ENCODE measurements at places on chromosomes 2 and 18. TPM values are rescaled to one million over a fixed set of nuclear protein-coding genes. Genes with fewer than 3 reads are reported as not detected.
A peak's percentile ranks its signal among the peaks of the same experiment; 100 is the strongest.

Gene FSHR
- not detected for total RNA-seq

- no peak for DNase-seq
These were observed 100.1 kb upstream of the ALKAL2 start for GRCh38 chr2:387980-388421.

GRCh38 chr2:134549104-134549503 is 169.7 kb downstream of the TMEM163 start:
- DNase-seq, result peak; percentile 16

DNA sequence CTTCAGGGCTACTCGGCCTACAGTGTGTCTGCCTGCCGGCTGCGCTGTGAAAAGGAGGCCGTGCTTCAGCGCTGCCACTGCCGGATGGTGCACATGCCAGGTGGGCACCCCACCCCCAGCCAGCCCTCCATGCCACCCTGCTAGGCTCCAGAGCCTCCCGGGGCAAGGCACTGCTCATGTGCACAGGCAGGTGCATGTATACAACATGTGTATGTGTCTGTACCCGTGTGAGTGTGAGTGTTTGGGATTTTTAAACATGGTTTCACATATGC is 11.3 kb downstream of the CHPF start:
- no peak for DNase-seq

Gene TBC1D8
- 1.4 TPM for total RNA-seq

Gene SF3B1
- 132 TPM for total RNA-seq

Gene DGUOK
- 60.1 TPM for total RNA-seq

GRCh38 chr2:170873035-170873692 is 55.9 kb upstream of the GORASP2 start:
- peak; percentile 41 for DNase-seq

DNA sequence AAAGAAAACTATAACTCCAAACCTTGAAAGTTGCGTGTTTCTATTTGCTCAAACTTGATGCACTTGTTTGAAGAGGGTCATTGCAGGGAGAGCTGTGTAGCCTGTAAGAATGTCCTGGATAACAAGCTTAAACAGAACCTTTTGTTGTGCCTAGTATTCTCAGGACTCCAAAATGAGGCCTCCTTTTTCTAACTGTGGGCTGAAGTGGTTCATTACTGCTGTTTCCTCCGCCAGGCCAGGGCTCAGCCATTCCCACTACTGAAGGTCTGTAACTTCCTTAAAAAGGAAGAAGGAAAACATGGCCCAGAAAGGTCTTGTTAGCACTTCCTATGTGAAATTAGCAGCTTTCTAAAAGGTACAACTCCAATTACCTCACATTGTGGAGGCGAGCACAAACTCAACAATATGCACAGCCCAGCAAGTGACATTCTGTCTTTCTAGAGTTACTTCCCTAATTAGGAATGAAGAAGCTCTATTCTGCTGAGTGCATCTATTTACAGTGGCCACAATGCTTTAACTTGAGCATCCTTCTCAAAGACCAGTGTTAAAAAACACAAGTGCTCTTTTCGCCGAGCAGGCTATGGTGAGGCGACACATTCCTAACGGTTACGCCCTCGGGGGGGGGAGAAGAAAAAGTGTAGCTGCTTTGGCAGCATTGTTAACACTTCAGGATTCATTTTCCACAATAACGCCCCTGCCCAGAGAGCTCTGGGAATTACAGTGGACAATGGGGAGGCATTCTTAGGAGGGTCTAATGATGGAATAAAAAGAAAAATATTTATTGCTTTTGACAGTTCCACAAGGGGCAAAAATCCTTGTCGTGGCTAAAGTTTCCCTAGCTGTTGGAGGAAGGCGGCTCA is 136.9 kb upstream of the SIX3 start:
- DNase-seq, result no peak

- DNase-seq, result peak; percentile 78
These were observed 46.8 kb downstream of the EPG5 start for GRCh38 chr18:45920367-45920766.

GRCh38 chr2:11866358-11867335 is 120.2 kb downstream of the LPIN1 start:
- DNase-seq, result no peak

Gene FAM237A
- not detected for total RNA-seq

DNA sequence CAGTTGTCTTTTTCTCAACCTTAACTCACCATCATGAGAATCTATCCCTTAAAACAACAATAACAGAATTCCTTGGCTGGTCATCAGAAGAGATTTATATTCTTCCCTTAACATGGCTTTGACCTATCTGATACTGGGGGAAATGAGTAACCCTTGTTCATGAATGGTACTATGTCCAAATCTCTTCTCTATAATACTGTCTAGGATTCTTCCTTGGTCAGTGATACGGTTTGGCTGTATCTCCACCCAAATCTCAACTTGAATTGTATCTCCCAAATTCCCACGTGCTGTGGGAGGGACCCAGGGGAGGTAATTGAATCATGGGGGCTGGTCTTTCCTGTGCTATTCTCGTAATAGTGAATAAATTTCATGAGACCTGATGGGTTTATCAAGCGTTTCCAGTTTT is 282.0 kb upstream of the SIX2 start:
- DNase-seq, result no peak

GRCh38 chr2:42935692-42936671 is 143.6 kb upstream of the HAAO start:
- DNase-seq, result no peak

GRCh38 chr2:240460253-240460711 is 24.8 kb downstream of the GPC1 start:
- DNase-seq, result no peak

DNA sequence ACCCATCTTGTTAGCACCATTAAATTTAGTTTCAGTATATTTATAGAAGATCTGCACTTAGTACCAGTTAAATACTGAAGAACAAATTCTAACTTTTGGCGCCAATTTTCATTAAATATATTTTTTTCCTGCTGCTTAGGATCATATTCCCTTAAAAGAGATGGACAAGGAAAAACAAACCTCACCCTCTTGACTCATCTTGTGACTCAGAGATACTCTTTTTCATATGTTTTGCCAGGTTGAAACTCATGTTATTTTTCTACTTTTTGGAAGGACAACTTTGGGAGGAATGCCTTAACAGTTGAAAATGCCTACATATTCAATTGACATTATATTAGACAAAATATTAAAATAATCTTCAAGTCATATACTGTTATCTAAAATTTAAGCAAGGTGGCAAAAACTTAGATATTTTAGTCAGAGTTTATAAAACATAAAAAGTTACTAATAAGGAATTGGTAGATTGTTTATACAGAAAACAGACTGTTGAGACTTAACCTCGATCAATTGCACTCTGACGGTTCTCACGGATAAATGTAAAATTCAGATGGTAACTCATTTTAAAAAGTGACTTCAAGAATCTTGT is 36.2 kb downstream of the PNO1 start:
- peak; percentile 33 for DNase-seq

GRCh38 chr2:184920451-184920965 is 322.2 kb downstream of the ZNF804A start:
- DNase-seq, result no peak

- no peak for DNase-seq
These were observed 23.8 kb upstream of the CABYR start for GRCh38 chr18:24114924-24115549.

- DNase-seq, result no peak
These were observed 24.6 kb upstream of the CREB1 start for GRCh38 chr2:207505171-207505570.

Gene PECR
- total RNA-seq, result 5.5 TPM

- DNase-seq, result no peak
These were observed 43.3 kb downstream of the PLEKHB2 start for GRCh38 chr2:131148426-131148825.

- DNase-seq, result no peak
These were observed 3.9 kb downstream of the AGXT start for GRCh38 chr2:240872317-240873097.

DNA sequence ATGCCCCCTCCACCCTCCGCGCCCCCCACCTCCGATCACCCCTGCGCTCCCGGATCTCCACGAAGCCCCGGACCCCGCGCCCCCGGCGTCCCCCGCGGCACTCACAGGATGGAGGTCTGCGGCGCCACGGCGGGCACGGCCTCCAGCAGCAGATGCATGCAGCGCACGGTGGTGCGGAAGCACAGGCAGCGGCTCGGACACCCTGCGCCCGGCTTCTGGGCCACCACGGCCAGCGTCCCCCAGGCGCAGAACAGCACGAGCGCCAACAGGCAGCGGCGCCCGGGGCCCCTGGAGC is 217 bp downstream of the PXDN start:
- DNase-seq, result no peak

DNA sequence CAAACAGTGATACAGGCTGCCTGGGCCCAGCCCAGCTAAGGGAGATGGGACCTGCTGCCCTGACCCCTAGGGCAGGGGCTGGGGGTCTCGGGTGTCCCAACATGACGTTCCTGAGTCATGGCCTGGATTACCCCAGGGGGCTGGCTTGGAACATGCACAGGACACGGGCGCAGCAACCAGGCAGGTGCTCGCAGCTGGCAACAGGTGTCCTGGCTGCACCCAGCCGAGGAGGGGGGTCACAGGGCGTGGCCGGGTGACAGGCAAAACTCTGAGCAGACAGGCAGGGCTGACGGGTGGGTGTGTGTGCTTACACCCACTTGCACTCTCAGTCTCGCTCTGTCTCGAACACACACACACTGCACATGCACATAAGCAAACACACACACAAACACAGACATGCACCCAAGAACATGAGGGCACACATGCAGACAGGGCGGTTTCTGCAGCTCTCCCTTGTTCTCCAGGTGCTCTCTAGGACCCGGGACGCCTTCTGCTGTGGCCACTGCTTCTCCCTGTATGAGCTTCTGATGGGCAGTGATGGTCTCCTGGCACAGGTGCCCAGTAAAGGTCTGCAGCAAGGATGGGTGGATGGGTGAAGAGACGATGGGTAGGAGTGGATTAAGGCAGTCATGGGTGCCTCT is 33.7 kb upstream of the TAF1B start:
- DNase-seq, result no peak

Gene SERPINB2
- 87.4 TPM for total RNA-seq

DNA sequence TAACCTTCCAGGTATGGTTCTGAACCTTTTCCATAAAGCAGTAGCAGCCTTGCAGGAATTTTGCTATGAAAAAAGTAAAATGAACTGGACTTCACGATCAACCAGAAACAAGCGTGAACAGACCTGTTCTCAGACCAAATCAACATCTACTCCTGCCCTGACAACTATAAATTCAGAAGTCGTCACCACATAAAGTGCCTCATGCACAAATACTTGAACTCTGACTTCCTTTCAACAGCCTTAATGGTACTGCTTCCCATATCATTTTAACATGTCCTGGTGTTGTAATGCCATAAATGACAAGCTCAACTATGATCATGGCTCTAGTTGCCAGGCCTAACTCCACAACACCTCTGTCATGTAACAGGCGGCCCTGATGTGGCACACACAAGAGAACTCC is 262.4 kb downstream of the MTX2 start:
- no peak for DNase-seq

DNA sequence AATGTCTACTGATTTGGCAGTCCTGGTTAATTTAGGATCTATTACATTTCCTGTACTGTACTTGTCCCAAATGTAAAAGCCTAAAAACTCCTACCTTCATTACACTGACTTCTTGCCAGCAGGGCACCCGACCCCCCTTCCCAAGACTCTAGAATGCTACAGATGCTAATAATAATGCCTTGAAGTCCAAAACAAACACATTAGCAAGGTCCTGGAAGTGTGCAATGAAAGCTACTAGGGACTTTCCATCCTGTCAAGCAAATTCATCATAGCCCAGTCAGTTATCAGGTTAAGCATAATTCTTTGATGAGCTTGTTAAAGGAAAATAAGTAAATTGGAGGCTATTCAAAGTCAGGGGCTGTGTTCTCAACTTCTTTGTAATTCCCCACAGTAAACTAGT is 115.3 kb upstream of the RBBP8 start:
- no peak for DNase-seq

Gene PROM2
- total RNA-seq, result 0.41 TPM

- no peak for DNase-seq
These were observed 6.2 kb downstream of the ESPNL start for GRCh38 chr2:238106339-238106697.

Gene PPIG
- 35.0 TPM for total RNA-seq

GRCh38 chr2:193103064-193103463 is 908.3 kb upstream of the TMEFF2 start:
- no peak for DNase-seq

Gene GLB1L
- 5.7 TPM for total RNA-seq

GRCh38 chr2:239267288-239267951 is 133.4 kb downstream of the HDAC4 start:
- peak; percentile 37 for DNase-seq

GRCh38 chr2:215888680-215889079 is 124.7 kb downstream of the MREG start:
- no peak for DNase-seq

Gene GPR75
- total RNA-seq, result 1.1 TPM

DNA sequence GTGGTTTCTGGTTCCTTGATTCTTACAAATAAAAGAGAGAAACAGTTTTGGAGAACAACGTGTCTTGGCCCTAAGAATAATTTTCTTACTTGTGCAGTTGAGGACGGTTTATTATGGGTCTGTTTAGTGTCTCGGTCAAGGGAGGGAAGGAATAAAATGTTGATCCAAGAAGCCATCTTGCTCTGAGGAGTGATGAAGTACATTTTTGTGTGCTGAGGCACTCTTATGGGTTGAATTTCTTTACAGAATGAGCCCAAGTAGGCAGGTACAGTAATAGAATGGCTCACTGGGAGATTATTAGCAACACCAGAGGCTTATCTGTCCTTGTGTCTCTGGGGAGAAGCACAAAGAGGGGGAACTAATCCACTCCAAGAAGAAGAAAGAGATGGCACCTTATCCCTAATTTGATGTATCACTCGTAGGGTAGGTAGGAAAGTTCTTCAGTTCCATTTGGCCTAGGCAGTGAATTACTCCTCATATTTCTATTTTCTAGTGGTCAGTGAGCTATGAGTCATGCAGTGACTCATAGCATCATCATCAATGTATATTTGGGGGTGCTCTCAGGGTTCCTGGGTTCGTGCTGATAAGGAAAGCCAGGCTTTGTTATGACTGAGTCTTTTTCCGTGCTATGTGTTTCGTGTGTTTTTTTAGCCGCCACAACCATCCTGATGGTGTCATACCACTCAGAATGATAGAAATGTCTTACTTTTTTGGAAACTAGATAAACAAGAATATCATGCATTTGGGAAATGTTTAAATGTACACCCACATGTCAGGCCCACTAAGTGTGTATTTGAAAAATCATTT is 250.1 kb upstream of the CTAGE1 start:
- DNase-seq, result peak; percentile 89

Gene INPP1
- 14.6 TPM for total RNA-seq

GRCh38 chr2:25951071-25951547 is 31.2 kb downstream of the KIF3C start:
- DNase-seq, result peak; percentile 77

GRCh38 chr2:125185691-125186270 is 1160.7 kb downstream of the CNTNAP5 start:
- DNase-seq, result no peak

Gene RAB10
- 141 TPM for total RNA-seq

- DNase-seq, result no peak
These were observed 1323.5 kb upstream of the TMEFF2 start for GRCh38 chr2:193518041-193518817.

Gene NOL4
- total RNA-seq, result not detected

DNA sequence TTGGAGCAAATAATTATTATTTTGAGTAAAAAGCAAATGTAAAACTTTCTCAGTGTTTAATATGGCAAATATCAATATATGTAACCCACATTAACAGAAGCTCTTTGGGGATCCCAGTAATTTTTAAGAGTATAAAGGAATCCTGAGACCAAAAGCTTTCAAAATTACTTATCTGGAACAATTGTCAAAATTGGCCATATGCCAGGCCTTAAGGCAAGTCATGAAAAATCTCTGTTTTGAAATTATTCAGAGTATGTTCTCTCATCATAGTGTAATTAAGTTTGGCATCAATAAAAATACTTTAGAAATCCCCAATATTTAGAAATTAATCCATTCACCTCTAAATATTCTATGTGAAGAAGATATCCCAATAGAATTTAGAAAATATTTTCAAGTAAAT is 225.3 kb upstream of the ARL4C start:
- DNase-seq, result no peak

Gene SP5
- total RNA-seq, result not detected
